Tibial artery (tissue), 4 donors: ENCODE measurements at places on chromosomes 7 and 10.

GRCh38 chr10:78947226-78947625 is 121.5 kb upstream of the ZMIZ1 start:
- no peaks in the 10 kb centered on the region for H3K27me3 ChIP-seq
- no peaks in the 10 kb centered on the region for H3K36me3 ChIP-seq
- no peak overlapping the region for H3K27ac ChIP-seq
- H3K4me3 ChIP-seq: no peak overlapping the region
- no peak for DNase-seq
- H3K4me1 ChIP-seq: no peaks in the 10 kb centered on the region

DNA sequence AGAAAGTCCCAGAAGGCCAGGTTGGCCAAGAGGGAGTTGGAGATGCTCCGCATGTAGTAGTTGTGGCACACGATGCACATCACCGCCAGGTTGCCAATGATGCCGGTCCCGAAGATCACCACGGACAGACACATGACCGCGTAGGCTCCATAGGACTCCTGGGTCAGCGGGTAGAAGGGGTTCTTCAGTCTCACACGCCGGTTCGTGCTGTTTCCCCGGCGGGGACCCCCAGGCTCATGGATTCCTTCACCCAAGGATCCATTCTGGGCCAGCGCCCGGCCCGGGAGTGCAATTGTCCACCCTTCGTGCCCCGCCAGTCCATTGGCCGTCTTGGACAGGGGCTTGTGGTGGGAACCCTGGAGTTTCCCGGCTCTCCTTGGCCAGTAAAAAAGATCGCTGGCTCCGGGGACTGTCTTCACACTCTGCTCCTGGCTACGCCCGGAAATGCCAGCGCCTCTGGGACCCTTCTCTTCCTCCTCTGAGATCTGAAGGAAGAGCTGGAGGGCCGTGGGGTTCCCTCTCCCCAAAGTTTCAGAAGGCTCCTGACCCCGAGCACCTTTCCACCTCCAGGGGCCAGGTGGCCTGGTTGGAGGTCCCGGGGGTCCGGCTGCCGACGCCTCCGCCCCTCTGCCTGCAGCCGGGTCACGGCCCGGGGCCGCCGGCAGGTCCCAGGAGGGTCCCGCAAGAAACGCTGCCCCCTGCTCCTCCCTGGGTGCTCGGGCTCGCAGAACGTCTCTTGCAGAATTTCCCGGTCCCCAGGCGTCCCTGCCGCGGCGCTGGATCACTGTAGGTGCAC is 1.3 kb downstream of the GPR37 start:
- H3K4me3 ChIP-seq: peak overlapping the region; percentile 46
- no peaks in the 10 kb centered on the region for H3K27me3 ChIP-seq
- no peak for DNase-seq

GRCh38 chr7:101754424-101755159 is 62.8 kb upstream of the CUX1 start:
- H3K4me1 ChIP-seq: no peaks in the 10 kb centered on the region
- H3K4me3 ChIP-seq: peak overlapping the region; percentile 45
- H3K27ac ChIP-seq: no peak overlapping the region
- no peaks in the 10 kb centered on the region for H3K36me3 ChIP-seq
- DNase-seq: no peak
- H3K27me3 ChIP-seq: peaks cover 35% of the 10 kb centered on the region

DNA sequence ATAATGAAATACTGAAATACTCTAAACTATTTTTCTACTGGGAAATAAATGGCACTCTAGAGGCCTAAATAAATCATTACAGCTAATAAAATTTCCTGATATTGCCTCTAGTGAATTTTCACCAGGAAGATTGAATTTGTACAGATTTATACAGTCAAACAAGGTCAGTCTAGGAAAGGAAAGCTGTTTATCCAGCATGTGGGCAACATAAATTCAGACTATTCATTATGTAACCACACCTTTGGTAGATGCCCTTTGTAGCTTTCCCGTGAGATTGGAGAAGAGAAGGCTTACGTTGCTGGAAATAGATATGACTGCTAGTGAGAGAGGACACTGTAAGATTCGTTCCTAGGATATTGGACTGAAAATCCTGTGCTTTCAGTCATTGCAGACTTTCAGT is 35.2 kb upstream of the PNLIP start:
- no peaks in the 10 kb centered on the region for H3K27me3 ChIP-seq
- H3K27ac ChIP-seq: no peak overlapping the region
- H3K4me3 ChIP-seq: no peak overlapping the region

- H3K36me3 ChIP-seq: peaks cover 5% of the 10 kb centered on the region
- H3K27me3 ChIP-seq: no peaks in the 10 kb centered on the region
- no peak overlapping the region for H3K4me3 ChIP-seq
- DNase-seq: no peak
These were observed 88.0 kb downstream of the CREM start for GRCh38 chr10:35214607-35215020.

- H3K36me3 ChIP-seq: no peaks in the 10 kb centered on the region
- H3K27me3 ChIP-seq: no peaks in the 10 kb centered on the region
- no peak overlapping the region for H3K4me3 ChIP-seq
- peaks cover 6% of the 10 kb centered on the region for H3K4me1 ChIP-seq
These were observed 142.3 kb upstream of the EFCAB10 start for GRCh38 chr7:105723572-105723971.

DNA sequence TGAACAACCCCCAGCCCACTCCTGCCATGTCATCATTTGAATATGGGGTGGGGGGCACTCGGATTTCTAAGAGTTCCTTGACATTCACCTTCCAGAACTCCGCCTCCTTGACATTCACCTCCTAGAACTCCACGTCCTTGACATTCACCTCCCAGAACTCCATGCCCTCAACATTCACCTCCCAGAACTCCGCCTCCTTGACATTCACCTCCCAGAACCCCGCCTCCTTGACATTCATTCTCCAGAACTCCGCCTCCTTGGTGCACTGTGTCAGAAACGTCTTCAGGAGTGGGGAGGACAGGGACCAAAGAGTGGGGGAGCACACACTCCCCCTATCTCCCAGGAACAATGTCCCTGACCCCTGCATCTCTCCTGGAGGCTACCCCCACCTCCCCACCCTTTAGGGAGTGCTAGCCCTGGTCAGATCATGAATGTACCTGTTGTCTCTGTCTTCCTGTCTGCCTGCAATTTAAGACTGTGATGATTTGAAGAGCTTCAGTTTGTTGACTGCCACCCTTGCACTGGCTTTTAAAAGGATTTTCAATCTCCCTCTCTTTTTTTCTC is 110.1 kb downstream of the NPTX2 start:
- H3K27ac ChIP-seq: no peak overlapping the region
- H3K4me3 ChIP-seq: no peak overlapping the region
- no peak for DNase-seq
- no peaks in the 10 kb centered on the region for H3K4me1 ChIP-seq

DNA sequence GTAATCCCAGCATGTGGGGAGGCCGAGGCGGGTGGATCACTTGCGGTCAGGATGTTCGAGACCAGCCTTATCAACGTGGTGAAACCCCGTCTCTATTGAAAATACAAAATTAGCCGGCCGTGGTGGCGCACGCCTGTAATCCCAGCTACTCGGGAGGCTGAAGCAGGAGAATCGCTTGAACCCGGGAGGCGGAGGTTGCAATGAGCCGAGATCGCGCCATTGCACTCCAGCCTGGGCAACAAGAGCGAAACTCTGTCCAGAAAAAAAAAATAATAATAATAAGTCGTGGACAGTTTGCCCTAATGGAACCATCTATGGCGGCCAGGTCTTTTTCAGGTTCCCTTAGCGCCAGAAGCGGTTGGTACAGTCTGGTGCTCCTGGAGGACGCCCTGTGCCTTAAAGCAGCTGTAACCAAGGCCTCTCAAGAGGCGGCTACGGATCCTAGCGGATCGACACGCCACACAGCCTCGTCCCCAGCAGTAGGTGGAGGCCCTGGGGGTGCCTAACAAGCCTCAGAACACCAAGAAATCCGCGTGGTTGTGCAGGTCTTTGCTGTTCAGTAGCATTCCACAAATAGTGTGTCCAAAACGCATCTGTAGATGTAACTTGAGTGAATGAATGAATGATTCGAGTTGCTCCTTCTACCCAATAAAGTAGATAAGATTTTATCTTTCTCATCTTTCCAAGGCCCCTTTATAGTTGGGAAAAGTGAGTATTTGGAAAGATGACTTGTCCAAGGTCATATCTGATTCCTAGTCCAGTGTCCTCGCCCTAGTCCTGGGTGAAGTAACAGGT is 982 bp downstream of the PGAM1 start:
- H3K4me3 ChIP-seq: peak overlapping the region; percentile 72
- peaks cover 15% of the 10 kb centered on the region for H3K36me3 ChIP-seq
- DNase-seq: no peak
- peak overlapping the region; percentile 79 for H3K27ac ChIP-seq

GRCh38 chr7:129389829-129390228 is 44.4 kb upstream of the STRIP2 start:
- no peak overlapping the region for H3K27ac ChIP-seq
- no peak for DNase-seq
- no peaks in the 10 kb centered on the region for H3K27me3 ChIP-seq
- no peaks in the 10 kb centered on the region for H3K4me1 ChIP-seq
- H3K36me3 ChIP-seq: no peaks in the 10 kb centered on the region

GRCh38 chr10:62690703-62691102 is 113.8 kb upstream of the ADO start:
- no peaks in the 10 kb centered on the region for H3K4me1 ChIP-seq
- no peak overlapping the region for H3K4me3 ChIP-seq
- no peak for DNase-seq
- no peak overlapping the region for H3K27ac ChIP-seq

GRCh38 chr10:29914986-29915785 is 144.2 kb downstream of the JCAD start:
- H3K4me1 ChIP-seq: peaks cover 19% of the 10 kb centered on the region
- no peak overlapping the region for H3K4me3 ChIP-seq
- peak overlapping the region; percentile 16 for H3K27ac ChIP-seq
- no peaks in the 10 kb centered on the region for H3K27me3 ChIP-seq

- H3K27me3 ChIP-seq: peaks cover 13% of the 10 kb centered on the region
- H3K4me1 ChIP-seq: no peaks in the 10 kb centered on the region
- no peak overlapping the region for H3K27ac ChIP-seq
These were observed 103.4 kb downstream of the TRIL start for GRCh38 chr7:28854750-28855074.

GRCh38 chr10:119445311-119445934 is 97.1 kb downstream of the RGS10 start:
- H3K4me3 ChIP-seq: no peak overlapping the region
- H3K4me1 ChIP-seq: no peaks in the 10 kb centered on the region
- peak overlapping the region; percentile 31 for H3K27ac ChIP-seq
- no peaks in the 10 kb centered on the region for H3K27me3 ChIP-seq

DNA sequence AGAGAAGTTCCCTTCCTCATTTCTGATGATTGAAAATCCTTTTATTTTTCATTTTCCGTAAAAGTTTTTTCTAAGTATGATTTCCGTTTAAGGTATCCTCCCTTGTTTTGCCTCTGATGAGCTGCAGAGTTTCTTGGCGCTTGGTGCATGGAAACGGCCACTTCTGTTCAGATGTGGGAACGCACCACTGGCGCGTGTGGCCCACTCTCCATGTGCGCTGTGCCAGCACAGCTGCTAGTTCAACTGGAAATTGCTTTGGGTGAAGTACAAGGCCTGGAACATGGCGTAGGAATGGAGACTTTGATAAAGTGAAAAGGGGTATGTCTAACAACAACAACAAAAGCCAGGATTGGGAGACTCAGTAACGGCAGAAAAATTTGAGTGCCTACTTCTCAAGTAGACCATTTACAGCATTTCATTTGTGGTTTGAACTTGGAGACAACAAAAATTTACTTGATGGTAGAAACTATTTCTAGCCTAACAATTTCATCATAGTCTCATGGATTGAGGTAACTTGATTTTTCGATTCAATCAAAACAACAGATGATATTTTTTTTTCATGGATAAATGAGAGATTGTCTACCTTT is 364.2 kb downstream of the SUGCT start:
- H3K4me3 ChIP-seq: no peak overlapping the region
- no peaks in the 10 kb centered on the region for H3K36me3 ChIP-seq
- no peaks in the 10 kb centered on the region for H3K4me1 ChIP-seq
- no peak overlapping the region for H3K27ac ChIP-seq
- no peak for DNase-seq
- no peaks in the 10 kb centered on the region for H3K27me3 ChIP-seq

- peaks cover 9% of the 10 kb centered on the region for H3K4me1 ChIP-seq
- DNase-seq: no peak
- H3K27me3 ChIP-seq: no peaks in the 10 kb centered on the region
- no peaks in the 10 kb centered on the region for H3K36me3 ChIP-seq
These were observed 239.5 kb downstream of the MGMT start for GRCh38 chr10:129706523-129706922.

- no peaks in the 10 kb centered on the region for H3K36me3 ChIP-seq
- no peak overlapping the region for H3K4me3 ChIP-seq
- DNase-seq: no peak
- H3K27ac ChIP-seq: no peak overlapping the region
These were observed 112.8 kb downstream of the BAMBI start for GRCh38 chr10:28790146-28790545.

- H3K36me3 ChIP-seq: no peaks in the 10 kb centered on the region
- no peak for DNase-seq
- H3K4me1 ChIP-seq: no peaks in the 10 kb centered on the region
- no peak overlapping the region for H3K27ac ChIP-seq
These were observed 28.1 kb upstream of the PTN start for GRCh38 chr7:137371616-137372015.

- DNase-seq: no peak
- H3K4me3 ChIP-seq: no peak overlapping the region
- no peak overlapping the region for H3K27ac ChIP-seq
- H3K27me3 ChIP-seq: no peaks in the 10 kb centered on the region
- peaks cover 26% of the 10 kb centered on the region for H3K36me3 ChIP-seq
- no peaks in the 10 kb centered on the region for H3K4me1 ChIP-seq
These were observed 687.3 kb downstream of the KCNMA1 start for GRCh38 chr10:76950354-76950753.

DNA sequence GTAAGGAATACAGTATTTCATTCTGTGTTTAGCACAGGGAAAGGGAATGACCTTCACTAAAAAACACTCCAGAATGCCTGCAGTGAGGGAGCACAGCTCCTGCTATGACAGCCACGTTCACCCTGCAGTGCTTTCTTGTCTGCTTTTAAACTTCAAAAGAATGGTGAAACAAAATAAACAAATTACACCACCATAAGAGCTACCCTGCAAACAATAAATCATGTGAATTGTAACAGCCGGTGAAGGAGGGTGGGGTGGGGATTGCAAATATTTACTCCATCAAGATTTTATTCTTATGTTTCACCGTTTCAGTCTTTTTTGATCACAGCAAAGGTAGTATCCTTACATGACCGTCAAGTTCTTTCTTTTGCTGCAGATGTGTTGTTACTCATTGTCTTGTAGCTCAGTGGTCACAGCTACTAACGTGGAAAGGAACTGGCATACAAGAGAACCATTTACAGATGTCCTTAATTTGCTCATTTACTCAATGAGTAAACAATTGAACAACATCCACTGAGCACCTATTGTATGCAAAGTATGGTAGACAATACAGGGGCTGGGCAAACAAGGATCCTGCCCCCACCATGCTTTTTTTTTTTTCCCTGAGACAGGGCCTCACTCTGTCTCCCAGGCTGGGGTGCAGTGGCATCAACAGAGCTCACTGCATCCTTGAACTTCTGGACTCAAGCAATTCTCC is 4.1 kb upstream of the CHN2 start:
- no peaks in the 10 kb centered on the region for H3K36me3 ChIP-seq
- H3K4me1 ChIP-seq: peaks cover 18% of the 10 kb centered on the region
- DNase-seq: no peak
- no peak overlapping the region for H3K27ac ChIP-seq
